ENCODE measurements at places on chromosomes 1 and 21. TPM values are rescaled to one million over a fixed set of nuclear protein-coding genes. Genes with fewer than 3 reads are reported as not detected.

GRCh38 chr1:229874609-229875008 lies 192.4 kb upstream of the GALNT2 start:
- peaks cover 13% of the 10 kb centered on the region for H3K4me1 ChIP-seq
- no peaks in the 10 kb centered on the region for H3K36me3 ChIP-seq
- no peaks in the 10 kb centered on the region for H3K27me3 ChIP-seq

GRCh38 chr1:186518822-186519381 lies 58.0 kb upstream of the PDC start:
- H3K4me1 ChIP-seq, result no peaks in the 10 kb centered on the region
- H3K27me3 ChIP-seq, result no peaks in the 10 kb centered on the region
- H3K36me3 ChIP-seq, result no peaks in the 10 kb centered on the region
- no peak overlapping the region for H3K4me3 ChIP-seq

- H3K4me1 ChIP-seq, result peaks cover 18% of the 10 kb centered on the region
- no peak overlapping the region for H3K4me3 ChIP-seq
- no peaks in the 10 kb centered on the region for H3K27me3 ChIP-seq
These were observed 4.9 kb downstream of the TMEM9 start for GRCh38 chr1:201149400-201149799.

- H3K36me3 ChIP-seq, result no peaks in the 10 kb centered on the region
- DNase-seq, result no peak
- no peak overlapping the region for H3K27ac ChIP-seq
- no peak overlapping the region for H3K4me3 ChIP-seq
- no peaks in the 10 kb centered on the region for H3K27me3 ChIP-seq
- H3K4me1 ChIP-seq, result no peaks in the 10 kb centered on the region
These were observed 31.4 kb upstream of the DENND1B start for GRCh38 chr1:197806718-197807117.

DNA sequence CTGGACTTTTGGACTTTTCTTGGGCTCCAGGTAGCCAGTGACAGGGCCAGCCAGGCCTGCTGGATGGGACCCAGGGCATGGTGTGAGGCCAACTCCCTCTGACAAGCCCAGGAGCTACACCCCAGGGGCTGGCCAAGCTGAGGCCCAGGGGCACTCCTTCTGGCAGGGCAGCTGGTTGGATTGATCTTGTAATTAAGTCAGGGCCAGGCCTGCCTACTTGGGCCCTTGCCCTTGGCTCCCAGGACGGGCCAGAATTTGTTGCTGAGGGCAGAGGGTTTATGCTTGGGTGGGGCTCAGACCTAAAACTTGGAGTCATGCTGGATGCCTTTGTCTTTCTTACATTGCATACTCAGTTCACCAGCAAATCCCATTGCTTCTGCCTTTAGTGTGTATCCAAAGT lies 20.7 kb downstream of the KCNA2 start:
- no peaks in the 10 kb centered on the region for H3K4me1 ChIP-seq
- no peaks in the 10 kb centered on the region for H3K36me3 ChIP-seq
- no peak overlapping the region for H3K4me3 ChIP-seq
- DNase-seq, result no peak
- H3K27me3 ChIP-seq, result no peaks in the 10 kb centered on the region

GRCh38 chr1:151739590-151740355 lies 18.5 kb downstream of the RIIAD1 start:
- H3K4me1 ChIP-seq, result peaks cover 12% of the 10 kb centered on the region
- H3K36me3 ChIP-seq, result no peaks in the 10 kb centered on the region
- DNase-seq, result peak; percentile 52

- H3K36me3 ChIP-seq, result peaks cover 7% of the 10 kb centered on the region
- DNase-seq, result no peak
- H3K4me3 ChIP-seq, result no peak overlapping the region
- H3K4me1 ChIP-seq, result peaks cover 11% of the 10 kb centered on the region
- H3K27ac ChIP-seq, result no peak overlapping the region
These were observed 7.0 kb downstream of the KRTCAP2 start for GRCh38 chr1:155166051-155166470.

GRCh38 chr1:12147201-12147701 lies 19.5 kb upstream of the TNFRSF1B start:
- DNase-seq, result no peak
- no peaks in the 10 kb centered on the region for H3K27me3 ChIP-seq
- no peak overlapping the region for H3K27ac ChIP-seq
- peaks cover 5% of the 10 kb centered on the region for H3K4me1 ChIP-seq
- H3K4me3 ChIP-seq, result no peak overlapping the region

DNA sequence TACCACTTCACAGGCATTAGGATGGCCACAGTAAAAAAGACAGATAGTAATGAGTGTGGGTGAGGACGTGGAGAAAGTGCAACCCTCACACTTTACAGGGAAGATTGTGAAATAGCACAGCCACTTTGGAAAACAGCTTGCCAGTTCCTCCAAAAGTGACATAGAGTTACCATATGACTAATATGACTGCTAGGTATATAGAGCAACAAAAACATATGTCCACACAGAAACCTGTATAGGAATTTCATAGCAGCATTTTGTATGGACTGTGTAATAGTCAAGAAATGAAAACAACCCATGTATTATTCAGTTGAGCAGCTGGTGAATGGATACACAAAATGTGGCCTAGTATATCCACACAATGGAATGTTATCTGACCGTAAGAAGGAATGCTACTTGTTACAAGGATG lies 30.4 kb upstream of the LBR start:
- no peak overlapping the region for H3K4me3 ChIP-seq
- no peaks in the 10 kb centered on the region for H3K36me3 ChIP-seq
- H3K4me1 ChIP-seq, result peaks cover 21% of the 10 kb centered on the region
- H3K27ac ChIP-seq, result no peak overlapping the region
- H3K27me3 ChIP-seq, result no peaks in the 10 kb centered on the region

DNA sequence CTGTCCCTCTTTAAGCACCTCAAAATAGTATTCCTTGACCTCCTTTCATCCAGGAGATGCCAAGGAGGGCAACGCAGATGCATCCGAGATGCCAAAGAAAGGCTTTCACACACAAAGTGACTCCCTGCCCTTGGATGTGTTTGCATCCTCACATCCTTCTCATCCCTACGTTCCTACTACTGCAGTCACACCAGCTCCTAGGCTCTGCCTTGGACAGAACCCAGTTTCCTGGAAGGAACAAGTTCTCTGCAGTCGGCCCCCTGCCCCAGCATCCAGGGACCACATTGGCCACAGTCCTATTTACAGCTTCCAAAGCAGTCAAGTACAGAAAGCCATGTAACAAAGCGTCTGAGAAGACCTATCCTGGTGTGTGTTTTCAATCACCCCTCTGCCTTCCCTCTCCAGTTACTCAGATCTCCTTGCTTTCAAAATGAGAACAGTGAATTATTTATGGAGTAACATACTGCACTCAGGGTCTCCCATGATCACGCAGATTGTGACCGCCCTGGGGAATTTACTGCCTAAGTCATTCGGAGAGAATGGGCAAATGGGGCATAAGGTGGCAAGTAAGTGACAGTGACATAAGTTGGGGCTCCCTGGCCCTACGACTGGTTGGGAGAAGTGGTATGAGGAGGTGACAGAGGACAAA lies 21.8 kb upstream of the SRP9 start:
- H3K27me3 ChIP-seq, result no peaks in the 10 kb centered on the region
- no peak for DNase-seq
- H3K27ac ChIP-seq, result peak overlapping the region; percentile 68
- H3K4me3 ChIP-seq, result no peak overlapping the region

GRCh38 chr1:11898831-11899467 lies 27.3 kb downstream of the KIAA2013 start:
- no peaks in the 10 kb centered on the region for H3K27me3 ChIP-seq
- no peaks in the 10 kb centered on the region for H3K4me1 ChIP-seq
- no peak overlapping the region for H3K27ac ChIP-seq
- H3K4me3 ChIP-seq, result no peak overlapping the region
- H3K36me3 ChIP-seq, result no peaks in the 10 kb centered on the region

DNA sequence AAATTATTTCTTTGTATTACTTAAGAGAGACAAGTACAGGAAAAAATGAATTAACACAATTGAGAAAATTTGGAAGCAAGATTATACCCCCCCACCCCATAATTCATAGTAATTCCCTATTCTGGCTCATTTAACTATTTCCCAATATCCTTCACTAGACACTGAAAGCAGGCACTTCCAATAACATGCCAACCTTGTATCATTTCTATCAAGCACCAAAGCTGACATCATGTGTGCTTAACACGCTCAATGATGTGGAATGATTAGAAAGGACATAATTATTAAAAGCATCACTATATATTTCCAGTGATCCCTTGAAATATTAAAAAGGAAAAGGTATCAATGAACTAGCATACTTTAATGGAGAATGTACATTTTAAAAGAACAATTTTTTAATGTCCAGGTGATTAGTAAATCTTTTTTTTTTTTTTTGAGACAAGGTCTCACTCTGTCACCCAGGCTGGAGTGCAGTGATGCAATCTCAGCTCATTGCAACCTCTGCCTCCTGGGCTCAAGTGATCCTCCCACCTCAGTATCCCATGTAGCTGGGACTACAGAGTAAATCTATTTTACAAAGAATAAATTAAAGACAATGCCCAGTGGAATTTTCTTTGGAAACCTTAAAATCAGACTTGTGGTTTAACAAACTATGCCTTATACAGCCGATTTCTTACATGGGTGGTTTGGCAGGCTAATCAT lies 443.9 kb downstream of the DSCAM start:
- DNase-seq, result no peak
- no peaks in the 10 kb centered on the region for H3K27me3 ChIP-seq
- H3K36me3 ChIP-seq, result no peaks in the 10 kb centered on the region
- no peak overlapping the region for H3K4me3 ChIP-seq
- no peak overlapping the region for H3K27ac ChIP-seq

DNA sequence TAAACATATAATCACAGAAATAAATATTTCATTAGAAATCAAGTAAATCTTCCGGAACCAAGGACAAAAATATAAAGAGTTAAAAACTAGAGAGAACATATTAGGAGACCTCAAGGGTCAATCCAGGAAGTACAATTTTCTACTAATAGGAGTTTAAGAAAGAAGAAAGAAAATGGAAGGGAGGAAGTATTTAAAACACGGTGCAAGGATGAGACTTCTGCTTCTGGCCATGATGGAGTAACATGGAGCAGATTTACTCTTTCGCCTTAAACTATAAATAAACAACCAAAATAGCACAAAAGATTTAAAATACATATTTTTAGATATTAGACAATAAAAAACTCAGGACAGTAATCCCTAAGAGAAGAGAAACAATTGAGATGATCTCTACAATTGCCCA lies 12.6 kb upstream of the IFNAR1 start:
- H3K27ac ChIP-seq, result no peak overlapping the region
- H3K27me3 ChIP-seq, result no peaks in the 10 kb centered on the region
- no peak for DNase-seq
- H3K4me1 ChIP-seq, result no peaks in the 10 kb centered on the region
- H3K4me3 ChIP-seq, result no peak overlapping the region

GRCh38 chr1:89878256-89878655 lies 57.4 kb downstream of the LRRC8D start:
- H3K4me1 ChIP-seq, result peaks cover 4% of the 10 kb centered on the region
- H3K27ac ChIP-seq, result no peak overlapping the region
- DNase-seq, result no peak
- H3K36me3 ChIP-seq, result no peaks in the 10 kb centered on the region
- H3K27me3 ChIP-seq, result no peaks in the 10 kb centered on the region

GRCh38 chr21:36322083-36322424 lies 2.1 kb downstream of the MORC3 start:
- H3K27ac ChIP-seq, result peak overlapping the region; percentile 89
- no peaks in the 10 kb centered on the region for H3K27me3 ChIP-seq
- H3K4me1 ChIP-seq, result peaks cover 53% of the 10 kb centered on the region
- no peak overlapping the region for H3K4me3 ChIP-seq
- H3K36me3 ChIP-seq, result no peaks in the 10 kb centered on the region

TMEM79 gene
- not detected for total RNA-seq

NPR1 gene
- total RNA-seq, result 11.7 TPM

AKNAD1 gene
- total RNA-seq, result not detected

FCRL4 gene
- total RNA-seq, result not detected

ETV3L gene
- not detected for total RNA-seq

BARHL2 gene
- total RNA-seq, result not detected

RHD gene
- not detected for total RNA-seq

S100PBP gene
- 15.6 TPM for total RNA-seq

NAV1 gene
- 11.5 TPM for total RNA-seq

Measured in body of pancreas (tissue), 4 donors.